ENCODE measurements at places on chromosomes 6 and 20. TPM values are rescaled to one million over a fixed set of nuclear protein-coding genes. Genes with fewer than 3 reads are reported as not detected.

TRIM10 gene
- total RNA-seq = not detected

PIM1 gene
- total RNA-seq = 28.3 TPM

PTCHD4 gene
- 0.81 TPM for total RNA-seq

BPIFB2 gene
- not detected for total RNA-seq

ENPP3 gene
- total RNA-seq = 0.11 TPM

HFE gene
- 5.2 TPM for total RNA-seq

MYH7B gene
- total RNA-seq = 222 TPM

ZBP1 gene
- total RNA-seq = not detected

CDH4 gene
- total RNA-seq = 0.05 TPM

SCP2D1 gene
- total RNA-seq = not detected
